ENCODE measurements at places on chromosomes 13 and 19.

DNA sequence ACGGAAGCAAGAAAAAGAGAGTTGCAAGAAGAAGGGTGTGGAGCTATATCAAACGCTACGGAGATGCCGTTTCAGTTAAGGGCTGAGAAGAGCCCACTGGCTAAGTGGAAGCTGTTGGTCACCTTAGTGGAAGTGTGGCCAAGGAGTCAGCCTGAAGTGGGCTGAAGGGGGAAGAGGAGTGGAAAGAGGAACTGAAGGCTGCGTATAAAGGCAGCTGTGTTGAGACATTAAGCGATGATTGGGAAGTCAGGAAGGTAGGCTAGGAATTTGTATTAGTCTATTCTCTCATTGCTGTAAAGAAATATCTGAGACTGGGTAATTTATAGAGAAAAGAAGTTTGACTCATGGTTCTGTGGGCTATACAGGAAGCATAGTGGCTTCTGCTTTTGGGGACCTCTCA lies 14.1 kb upstream of the FRY start:
- DNase-seq, result no peak

DNA sequence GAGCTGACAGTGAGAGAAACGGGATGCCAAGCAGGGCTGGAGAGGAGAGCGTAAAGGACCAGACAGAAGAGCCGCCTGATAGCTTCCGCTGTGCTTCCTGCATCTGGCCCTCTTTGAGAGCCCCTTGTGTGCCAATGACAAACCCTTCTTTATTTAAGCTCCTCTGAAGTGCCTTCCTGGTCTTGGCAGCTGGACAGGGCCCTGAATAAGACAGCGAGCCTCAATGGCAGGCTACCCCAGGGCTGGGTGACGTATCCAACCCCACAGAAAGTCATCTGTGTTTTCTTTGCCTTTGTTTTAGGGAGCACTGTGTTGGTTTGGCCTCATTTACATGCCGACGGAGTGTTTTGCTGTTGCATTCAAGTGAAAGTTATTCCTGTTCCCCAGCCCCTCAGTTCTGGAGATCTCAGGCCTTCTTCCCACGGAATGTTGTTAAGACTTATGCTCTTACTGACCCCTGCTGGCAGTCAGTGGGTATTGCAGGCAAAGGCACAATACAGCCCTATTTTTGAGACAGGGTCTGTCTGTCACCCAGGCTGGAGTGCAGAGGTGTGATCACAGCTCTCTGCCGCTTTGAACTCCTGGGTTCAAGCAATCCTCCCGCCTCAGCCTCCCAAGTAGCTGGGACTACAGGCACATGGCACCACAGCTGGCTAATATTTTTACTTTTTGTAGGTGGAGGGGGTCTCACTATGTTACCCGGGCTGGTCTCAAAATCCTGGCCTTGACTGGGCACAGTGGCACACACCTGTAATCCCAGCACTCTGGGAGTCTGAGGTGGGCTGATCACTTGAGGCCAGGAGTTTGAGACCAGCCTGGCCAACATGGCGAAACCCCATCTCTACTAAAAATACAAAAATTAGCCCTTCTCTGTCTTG lies 16.8 kb downstream of the CCL25 start:
- no peak for DNase-seq

DNA sequence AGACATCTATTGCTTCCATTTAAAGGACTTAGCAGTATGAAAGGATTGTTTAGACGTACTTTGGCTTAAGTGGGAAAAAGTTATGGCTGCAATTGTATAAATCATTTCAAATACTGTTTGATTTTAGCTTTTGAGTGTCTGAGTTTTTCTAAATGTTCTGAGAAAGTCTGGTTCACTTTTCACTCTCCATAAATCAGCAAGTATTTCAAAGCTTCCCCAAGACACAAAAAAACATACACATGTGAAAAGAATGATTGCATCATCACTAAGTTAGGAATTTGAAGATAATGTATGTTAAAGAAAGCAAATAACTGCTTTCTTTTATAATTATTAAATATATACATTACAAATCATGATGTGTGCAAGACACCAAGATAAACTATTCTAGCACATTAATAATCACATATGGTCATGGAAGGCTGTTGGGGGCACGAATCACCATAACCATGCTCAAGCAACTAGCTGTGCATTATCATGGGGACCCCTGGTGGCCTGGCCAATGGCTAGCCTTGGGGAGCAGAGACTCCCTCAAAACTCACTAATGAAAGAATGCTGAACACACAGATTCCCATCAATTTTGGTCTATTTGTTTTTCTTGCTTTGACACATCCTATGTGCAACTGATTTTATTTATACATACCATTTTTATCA lies 111.1 kb downstream of the MIPEP start:
- DNase-seq, result no peak

DNA sequence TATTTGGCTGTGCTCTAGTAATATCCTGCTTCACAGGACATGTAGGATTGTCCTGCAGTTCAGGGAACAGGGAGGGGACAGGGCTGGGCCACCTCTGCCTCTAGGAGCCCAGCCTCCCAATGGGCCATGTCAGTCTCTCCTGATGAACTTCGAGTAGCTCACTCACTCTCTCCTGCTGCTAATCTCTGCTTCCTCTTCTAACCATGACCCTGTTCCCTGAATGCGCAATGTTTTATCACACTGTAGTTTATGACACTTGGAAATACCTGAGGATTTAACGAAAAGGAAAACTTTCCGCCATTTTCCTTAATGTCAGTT lies 9.2 kb downstream of the PARP4 start:
- DNase-seq, result no peak

DNA sequence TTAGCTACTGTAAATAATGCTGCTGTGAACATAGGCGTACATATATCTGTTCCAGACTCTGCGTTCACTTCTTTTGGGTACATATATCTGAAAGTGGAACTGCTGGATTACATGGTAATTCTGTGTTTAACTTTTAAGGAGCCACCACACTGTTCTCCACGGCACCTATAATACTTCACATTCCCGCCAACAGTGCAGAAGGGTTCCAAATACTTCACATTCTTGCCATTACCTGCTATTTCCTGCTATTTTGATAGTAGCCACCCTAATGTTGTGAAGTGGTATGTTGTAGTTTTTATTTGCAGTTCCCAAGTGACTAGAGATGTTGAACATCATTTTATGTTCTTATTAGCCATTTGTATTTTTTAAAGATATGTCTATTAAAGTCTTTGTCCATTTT lies 377.4 kb upstream of the SLC10A2 start:
- no peak for DNase-seq
